ENCODE measurements at places on chromosomes 7 and 10.

DNA sequence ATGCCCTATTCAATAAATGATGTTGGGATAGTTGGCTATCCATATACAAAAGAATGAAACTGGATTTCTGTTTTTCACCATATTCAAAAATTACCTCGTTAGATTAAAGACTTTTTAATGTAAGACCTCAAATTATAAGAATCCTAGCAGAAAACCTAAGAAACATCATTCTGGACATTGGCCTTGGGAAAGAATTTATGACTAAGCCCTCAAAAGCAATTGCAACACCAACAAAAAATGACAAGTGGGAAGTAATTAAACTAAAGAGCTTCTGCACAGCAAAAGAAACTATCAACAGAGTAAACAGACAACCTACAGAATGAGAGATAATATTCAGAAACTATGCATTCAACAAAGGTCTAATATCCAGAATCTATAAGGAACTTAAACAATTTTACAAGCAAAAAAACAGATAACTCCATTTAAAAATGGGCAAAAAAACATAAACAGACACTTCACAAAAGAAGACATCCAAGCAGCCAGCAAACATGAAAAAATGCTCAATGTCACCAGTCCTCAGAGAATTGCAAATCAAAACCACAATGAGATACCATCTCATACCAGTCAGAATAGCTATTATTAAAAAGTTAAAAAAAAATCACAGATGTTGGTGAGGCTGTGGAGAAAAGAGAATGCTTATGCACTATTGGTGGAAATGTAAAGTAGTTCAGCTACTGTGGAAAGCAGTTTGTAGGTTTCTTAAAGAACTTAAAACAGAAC lies 309.8 kb downstream of the AHR start:
- DNase-seq = no peak

DNA sequence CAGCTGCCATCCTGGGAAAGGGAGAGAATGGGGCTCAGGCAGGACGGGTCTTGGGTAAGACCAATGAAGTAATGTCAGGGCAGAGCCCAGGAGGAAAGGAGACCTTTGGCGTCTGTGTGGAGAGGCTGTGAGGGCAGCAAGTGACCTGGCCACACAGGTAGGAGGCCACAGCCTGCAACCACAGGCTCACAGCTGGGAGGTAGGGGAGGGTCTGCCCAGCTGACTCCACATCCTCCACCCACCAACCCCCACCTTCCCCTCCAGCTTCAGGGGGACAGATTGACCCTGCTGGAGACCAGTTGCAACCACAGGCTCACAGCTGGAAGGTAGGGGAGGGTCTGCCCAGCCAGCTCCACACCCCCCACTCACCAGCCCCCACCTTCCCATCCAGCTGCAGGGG lies 262.2 kb upstream of the TCERG1L start:
- no peak for DNase-seq

GRCh38 chr7:78224923-78225322 lies 426.4 kb downstream of the PHTF2 start:
- DNase-seq = no peak

DNA sequence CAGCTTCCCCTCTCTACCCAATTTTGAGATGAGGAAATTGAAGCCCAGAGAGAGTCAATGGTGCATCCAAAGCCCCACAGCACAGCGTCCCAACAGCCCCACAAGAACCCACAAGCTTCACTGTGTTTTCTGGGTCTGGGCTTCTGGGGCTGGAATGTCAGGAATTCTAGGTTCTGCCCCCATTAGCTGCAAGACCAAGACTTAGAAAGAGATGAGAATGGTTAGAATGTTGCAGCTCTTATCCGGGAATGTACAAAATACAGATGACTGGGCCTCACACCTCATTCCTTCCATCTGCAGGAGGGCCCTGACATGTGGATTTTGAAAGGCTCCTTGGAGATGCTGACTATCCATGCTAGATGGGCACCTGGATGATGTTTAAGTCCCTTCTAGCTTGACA lies 6.0 kb upstream of the SGPL1 start:
- DNase-seq = no peak

- DNase-seq = no peak
Observed at GRCh38 chr7:30667172-30667571, 15.1 kb downstream of the CRHR2 start.

GRCh38 chr7:131536361-131536849 lies 20.0 kb downstream of the PODXL start:
- DNase-seq = no peak

DNA sequence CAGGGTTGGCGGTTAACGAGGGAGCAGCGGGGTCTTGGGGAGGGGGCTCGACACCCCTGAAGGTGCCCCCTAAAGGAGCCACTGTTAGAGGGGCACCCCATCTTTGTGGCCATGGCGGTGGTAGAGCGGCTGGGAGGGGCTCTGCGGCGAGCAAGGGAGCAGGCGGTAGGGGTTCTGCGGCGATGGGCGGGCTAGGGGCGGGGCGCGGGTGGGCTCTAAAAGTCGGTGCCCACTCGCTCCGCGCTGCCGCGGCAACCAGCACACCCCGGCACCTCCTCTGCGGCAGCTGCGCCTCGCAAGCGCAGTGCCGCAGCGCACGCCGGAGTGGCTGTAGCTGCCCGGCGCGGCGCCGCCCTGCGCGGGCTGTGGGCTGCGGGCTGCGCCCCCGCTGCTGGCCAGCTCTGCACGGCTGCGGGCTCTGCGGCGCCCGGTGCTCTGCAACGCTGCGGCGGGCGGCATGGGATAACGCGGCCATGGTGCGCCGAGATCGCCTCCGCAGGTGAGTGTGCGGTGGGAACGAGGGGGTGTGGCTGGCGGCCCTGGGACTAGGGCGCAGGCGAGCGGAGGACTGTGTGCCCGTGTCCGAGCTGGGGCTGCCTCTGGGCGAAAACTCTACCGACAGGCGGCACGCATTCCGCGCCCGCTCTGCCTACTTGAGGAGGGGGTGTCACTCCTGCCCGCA lies at the start of gene MEST:
Gene MEST (plus strand): TSS at position 245 of the 682 bp plus-strand sequence. CDS start 229 bp downstream, at position 474.
- DNase-seq = peak; percentile 59

DNA sequence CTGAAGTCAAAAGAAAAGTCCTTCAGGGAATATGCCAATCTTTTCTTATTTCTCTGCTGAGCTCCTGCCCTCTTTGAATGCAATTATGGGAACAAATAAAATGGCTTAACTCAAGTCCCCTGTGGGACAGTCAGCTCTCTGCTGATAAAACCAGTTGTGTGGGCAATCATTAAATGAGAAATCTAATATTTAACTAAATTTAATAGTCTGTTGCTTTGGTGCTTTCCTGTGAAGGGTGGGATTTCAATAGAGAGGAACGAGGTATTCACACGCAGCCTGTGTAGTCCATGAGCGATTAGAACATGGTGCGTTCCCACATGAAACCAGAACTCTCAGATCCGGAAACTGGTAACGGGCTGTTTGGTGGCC lies 138.4 kb downstream of the PAXIP1 start:
- no peak for DNase-seq

- DNase-seq = no peak
Observed at GRCh38 chr7:149493366-149493765, 4.2 kb downstream of the ZNF746 start.

- DNase-seq = no peak
Observed at GRCh38 chr10:133458021-133458709, 4.4 kb downstream of the SCART1 start.

- no peak for DNase-seq
Observed at GRCh38 chr10:110460111-110460809, 37.4 kb upstream of the DUSP5 start.

All from sciatic nerve (tissue), 2 donors.